ENCODE measurements at places on chromosomes 12 and 14.

DNA sequence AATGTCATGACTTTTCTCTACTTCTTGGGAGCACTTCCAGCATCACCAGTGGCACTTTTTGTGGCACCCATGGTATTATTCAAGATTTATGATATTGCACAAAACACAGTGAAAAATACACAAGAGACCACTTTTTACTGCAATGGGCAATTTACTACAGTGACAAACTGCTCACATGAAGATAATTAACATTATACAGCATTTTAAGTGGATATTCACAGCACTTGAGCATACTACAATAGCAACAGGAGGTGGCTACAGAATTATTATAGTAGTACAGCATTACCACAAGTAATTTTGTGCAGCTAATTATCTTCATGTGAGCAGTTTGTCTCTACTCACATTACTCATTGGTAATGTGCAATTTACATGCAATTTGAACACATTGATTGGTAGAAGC lies 18.3 kb downstream of the IL26 start:
- DNase-seq, result no peak

GRCh38 chr14:86057018-86057667 lies 527.2 kb downstream of the FLRT2 start:
- no peak for DNase-seq

GRCh38 chr14:75153295-75153694 lies 23.1 kb downstream of the TMED10 start:
- no peak for DNase-seq

DNA sequence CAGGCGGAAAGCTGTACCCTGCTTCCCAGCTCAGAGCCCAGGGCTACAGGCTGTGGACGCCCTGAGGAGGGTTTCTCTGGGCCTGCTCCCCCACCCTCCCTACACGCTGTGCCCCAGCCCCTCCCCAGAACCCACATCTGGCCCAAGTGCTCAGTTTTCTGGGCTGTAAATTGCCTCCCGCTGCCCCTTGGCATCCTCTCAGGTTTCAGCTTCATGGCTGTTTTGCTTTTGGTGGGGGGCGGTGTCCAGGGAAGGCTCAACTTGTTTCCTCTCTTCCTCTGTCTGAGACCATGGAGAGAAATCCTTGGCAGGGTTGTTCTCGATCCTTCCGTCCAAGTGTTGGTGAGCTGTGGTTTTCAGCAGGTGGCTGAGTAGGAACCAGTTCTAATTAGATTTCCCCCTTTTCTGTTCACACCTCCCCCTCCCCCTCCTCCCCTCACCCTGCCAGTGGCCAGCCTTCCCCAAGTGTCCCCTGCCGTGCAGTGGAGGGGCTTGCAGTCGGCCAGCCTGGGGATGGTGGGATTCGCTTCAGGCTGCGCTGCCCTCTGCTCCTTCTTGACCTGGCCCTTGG lies 61.8 kb downstream of the TSPAN9 start:
- DNase-seq, result no peak

GRCh38 chr12:100484183-100484886 lies 10.7 kb downstream of the NR1H4 start:
- DNase-seq, result no peak

DNA sequence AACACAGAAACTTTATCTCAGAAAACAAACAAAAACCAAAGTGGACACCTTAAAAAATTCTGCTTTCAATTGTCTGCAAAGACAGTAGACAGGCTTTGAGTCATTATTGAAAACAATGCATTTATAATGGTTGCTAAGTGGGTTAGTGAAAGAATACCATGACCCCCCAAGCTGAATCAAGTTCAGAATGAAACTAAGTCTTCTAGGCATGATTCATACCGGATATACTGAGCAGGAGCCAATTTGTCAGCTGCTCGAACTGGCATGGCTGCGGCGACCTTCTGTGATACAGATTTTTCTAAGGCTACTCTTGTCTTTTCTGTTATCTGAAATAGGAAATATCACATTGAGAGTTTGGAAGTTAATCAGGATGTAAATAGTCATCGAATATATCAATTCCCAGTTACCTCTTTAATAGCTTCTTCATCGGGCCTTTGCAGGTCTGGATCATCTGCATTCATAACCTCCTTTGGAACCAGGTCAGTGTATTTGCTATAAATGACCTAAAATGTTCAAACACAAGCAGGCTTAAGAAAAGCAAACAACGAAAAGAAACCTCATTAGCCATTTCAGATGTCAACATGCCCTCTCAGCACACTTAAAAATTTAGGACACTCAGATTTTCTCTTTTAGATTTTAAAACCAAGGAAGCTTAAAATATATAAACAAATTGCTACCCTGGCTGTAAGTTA lies 22.3 kb downstream of the SNW1 start:
- DNase-seq, result no peak

- no peak for DNase-seq
These were observed 334.9 kb downstream of the SNAPC1 start for GRCh38 chr14:62097072-62097471.

GRCh38 chr12:47734725-47735480 lies 9.6 kb upstream of the ENDOU start:
- no peak for DNase-seq

DNA sequence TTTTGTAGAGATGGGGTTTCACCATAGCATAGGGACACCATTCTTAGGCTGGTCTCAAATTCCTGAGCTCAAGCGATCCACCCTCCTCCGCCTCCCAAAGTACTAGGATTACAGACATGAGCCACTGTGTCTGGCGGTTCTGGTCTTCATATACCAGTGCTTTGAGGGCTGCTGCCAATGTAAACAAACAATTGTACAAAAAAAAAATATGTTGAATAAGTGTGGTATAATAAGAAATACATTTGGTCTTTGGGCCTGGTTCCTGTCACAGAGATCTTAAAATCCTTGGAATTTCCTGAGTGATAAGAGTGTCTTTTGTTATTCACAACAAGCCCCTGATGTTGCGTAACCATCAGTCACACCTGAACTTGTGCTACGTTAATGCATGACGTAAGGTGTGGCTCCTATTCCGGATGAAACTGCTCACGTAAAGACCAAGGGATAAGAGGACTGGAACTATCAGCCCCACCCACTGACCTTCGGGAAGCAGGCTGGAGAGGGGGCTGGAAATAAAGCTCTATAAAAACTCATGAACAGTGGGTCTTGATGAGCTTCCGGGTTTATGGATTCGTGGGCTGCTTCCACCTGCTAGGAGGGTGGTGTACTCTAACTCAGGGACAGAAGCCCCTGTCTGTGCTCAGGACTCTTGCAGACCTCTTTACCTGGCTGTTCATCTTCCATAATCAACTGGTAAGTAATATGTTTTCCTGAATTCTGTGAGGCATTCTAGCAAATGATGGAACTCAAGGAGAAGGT lies 16.5 kb upstream of the RIMKLB start:
- no peak for DNase-seq

- DNase-seq, result peak; percentile 69
These were observed 757.7 kb upstream of the TMEM132C start for GRCh38 chr12:127509066-127509778.

GRCh38 chr12:2115101-2115845 lies 62.5 kb downstream of the CACNA1C start:
- no peak for DNase-seq

DNA sequence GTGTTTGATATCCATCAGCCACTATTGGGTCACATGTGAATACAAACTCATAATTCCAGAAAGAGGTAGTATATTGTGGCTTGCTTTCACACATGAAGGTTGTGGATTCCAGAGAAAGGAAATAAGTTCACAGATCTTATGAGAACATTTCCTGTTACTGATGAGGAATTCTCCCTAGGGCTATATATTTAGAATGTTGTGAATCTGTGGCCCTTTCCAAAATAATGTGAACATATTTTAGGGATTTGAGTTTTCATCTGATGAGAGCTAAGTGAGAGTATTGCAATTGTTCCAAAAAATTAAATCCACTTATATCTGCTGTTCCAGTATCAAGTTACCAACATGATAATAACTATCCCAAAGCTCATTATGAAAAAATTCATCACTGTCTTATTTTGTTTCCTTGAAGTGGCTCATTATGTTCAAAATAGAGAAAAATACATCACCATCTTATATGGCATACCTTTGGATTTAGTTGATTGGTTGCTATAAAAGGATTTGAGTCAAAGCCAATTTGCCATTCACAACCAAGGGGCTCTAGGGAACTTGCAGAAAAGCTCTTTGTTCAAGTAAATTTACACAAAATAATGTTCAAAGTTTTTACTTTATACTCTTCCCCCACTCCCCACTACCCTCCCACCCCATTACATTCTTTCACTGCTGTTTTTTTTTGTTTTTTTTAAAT lies 76.3 kb downstream of the MYRFL start:
- no peak for DNase-seq

- no peak for DNase-seq
These were observed 134.4 kb downstream of the ADGRD1 start for GRCh38 chr12:131087991-131088700.

GRCh38 chr14:53247596-53248370 lies 94.7 kb upstream of the DDHD1 start:
- no peak for DNase-seq

Data from HFF-Myc (cell line).